ENCODE measurements at places on chromosomes 1 and 21.

DNA sequence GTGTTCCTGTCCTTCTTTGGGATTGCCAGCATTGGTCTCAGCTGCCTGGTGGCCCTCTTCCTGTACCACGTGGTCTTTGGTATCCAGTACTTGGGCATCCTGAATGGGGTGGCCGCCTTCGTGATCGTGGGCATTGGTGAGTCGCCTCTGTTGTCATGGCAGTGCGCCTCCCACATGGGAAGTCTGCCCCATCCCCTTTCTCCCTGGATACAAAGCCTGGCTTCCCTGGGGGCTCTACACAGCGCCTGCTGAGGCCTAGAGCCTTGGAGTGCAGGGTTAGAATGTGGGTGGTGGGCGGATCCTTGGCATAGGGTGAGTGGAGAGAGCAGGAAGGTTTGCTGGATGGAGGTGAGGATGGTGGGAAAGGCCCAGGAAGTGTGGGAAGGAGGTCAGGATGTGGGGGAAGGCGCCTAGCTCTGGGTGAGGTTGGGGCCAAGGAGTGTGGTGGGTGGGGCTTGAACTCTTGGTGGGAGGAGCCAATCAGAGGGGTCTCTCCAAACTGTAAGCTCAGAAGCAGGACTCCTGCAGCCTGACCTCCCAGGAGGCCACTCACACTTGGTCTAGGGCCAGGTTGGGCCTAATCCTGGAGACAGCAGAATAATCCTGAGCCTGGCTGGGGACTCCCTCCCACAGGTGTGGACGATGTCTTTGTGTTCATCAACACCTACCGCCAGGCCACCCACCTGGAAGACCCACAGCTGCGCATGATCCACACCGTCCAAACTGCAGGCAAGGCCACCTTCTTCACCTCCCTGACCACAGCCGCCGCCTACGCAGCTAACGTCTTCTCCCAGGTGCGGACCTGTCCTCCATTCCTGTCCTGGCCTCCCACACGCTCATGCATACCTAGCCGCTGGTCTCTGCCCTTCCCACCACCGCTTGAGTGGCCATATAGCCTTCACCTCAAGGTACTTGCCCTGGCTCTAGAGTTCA lies 36.7 kb downstream of the DISP3 start:
- no peak for DNase-seq

DNA sequence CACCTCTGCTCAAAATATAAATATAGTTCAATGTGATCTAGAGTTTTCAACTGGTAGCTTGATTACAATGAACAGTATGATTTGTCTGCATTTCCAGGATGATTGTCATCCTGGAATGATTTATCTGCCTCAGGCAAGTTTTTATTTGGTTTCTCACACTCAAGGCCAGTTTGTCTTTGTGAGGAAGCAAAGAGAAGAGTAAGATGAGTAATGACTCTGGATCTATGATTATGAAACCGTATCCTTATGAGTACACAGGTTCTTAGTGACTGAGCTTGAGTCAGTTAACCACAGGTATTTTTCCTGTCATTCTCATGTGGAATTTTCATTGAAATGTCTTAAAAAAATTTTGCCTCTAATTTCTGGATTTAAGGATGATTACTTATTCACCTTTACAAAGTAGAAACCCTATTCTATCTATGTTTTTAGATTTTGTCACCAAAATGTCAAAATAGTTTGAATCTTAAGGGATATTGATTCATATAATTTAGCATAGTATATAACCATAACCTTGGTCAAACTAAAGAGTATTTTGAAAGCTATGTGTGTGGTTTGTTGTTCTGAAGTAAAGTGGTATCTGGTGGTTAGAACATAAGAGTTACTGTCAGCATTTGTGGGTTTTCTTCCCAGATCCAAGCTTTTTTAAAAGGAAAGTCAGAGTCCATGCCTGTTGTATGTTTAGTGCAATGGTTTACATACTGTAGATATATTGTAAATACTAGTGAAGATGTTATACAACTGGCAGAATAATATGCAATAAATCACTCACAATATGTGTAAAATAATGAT lies 145.0 kb downstream of the RASAL2 start:
- peak; percentile 97 for DNase-seq

GRCh38 chr1:6801966-6802365 lies 16.7 kb downstream of the CAMTA1 start:
- DNase-seq: no peak

DNA sequence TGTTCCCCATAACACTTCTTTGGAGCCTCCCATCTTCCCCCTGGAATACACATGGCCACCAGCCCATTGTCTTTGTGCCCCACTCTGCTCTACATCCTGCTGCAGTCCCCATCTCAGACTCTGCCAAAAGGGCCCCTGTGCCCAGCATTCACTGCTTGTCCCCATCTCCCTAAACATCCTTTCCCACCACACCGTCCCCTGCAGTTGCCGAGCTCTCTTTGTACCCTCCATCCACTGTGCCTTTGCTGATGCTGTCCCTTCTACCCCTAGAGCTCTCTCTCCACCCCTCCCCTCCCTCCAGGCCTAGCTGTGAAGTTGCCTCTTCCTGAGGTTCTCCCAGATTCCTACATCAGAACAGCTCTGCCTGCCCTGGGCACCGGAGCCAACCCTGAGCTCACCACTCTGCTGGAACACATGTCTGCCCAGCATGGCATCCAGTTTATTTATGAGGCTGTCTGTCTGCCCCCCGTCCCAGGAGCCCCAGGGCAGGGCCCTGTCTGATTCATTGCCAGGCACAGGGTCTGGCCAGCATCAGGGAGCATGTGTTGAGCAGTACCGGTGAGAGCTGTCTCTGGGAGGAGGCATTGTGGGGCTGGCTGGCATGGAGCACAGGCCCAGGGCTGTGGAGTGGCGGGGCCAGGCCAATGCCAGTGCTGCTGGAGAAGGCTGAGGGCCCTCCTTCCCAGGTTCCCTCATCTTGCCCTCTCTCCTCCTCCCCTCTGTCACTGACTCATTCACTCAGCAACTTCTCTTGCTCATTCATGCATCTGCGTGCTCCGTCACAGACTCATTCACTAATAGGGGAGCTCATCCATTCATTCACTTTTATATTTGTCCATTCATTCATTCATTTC lies 28.8 kb downstream of the EDN2 start:
- DNase-seq: peak; percentile 88

GRCh38 chr1:217088011-217088410 lies 364.8 kb upstream of the ESRRG start:
- DNase-seq: no peak

GRCh38 chr1:236491469-236492136 lies 32.2 kb upstream of the LGALS8 start:
- no peak for DNase-seq

GRCh38 chr1:48000883-48001282 lies 3.7 kb upstream of the TRABD2B start:
- no peak for DNase-seq

DNA sequence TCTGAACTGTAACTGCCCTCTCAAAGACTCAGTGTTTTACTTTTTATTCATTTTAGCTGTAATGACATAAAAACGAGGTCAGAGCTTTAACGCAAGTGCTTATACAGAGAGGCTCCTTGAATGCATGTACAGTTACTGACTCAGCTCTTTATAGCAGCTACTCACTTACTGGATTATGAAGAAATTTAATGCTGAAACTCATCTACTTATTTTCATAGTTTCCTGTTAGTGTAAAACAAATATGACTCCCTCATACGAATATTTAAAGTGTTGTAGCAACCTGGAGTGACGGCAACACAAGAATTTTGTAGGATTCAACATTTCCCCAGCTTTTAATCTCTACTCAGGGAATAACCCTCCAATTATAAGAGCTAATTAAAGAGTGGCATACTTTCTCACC lies 32.7 kb downstream of the ADSS2 start:
- DNase-seq: no peak

DNA sequence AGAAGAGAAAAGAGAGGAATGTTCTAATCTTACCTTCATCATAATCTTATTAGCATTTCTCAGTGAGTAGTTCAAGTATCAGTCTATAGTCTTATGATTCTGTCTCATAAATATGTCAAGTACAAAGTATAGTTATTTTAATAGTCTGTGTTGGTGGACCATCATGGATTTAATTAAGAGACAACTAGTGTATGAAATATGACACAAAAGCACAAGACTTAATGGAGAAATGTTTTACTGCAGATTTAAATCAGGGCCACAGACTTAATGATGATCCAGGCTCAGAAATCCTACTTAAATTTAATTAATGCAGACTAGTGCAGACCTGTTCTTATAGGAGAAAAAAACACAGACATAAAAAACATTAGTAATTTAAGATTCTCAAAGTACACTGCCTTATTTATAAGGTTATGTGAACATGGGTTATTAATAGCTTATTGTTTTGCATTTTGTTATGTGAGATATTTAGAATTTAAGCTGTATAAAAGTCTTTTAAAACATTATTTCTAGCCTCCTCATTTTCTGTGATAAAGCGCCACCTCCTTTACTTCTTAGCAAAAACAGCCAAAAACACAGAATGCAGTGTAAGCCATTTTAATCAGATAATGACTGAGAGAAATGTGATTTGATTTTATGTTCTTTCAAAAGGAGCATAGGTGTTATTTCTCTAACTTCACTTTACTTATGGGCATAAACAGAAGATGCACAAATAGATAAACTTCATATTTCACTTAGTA lies 255.0 kb upstream of the SNX7 start:
- no peak for DNase-seq

- peak; percentile 48 for DNase-seq
Measured at GRCh38 chr1:64006276-64007051, 197.0 kb upstream of the UBE2U start.

- DNase-seq: peak; percentile 92
Measured at GRCh38 chr1:39204441-39205081, at the start of gene MACF1. MACF1 (plus strand) TSS chr1:39204695; CDS start chr1:39205023, 328 bp downstream.

DNA sequence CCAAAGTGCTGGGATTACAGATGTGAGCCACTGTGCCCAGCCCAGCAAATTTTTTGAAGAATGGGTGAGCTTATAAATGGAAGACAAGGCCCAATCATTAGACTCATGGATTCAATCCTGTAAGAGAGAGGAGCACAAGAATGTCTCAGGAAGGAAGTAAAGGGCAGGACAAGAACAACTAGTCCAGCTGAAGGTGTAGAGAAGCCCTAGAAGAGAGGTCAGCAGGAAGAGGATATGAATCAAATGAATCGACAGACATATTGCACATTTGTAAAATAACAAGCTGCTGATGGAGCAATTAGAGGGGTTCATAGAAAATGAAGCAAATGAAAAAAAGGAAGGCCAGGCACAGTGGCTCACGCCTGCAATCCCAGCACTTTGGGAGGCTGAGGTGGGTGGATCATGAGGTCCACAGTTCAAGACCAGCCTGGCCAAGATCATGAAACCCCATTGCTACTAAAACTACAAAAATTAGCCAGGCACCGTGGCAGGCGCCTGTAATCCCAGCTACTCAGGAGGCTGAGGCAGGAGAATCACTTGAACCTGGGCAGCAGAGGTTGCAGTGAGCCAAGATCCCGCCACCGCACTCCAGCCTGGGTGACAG lies 74.9 kb downstream of the MIS18A start:
- DNase-seq: no peak

GRCh38 chr1:116152950-116153691 lies 41.9 kb downstream of the MAB21L3 start:
- DNase-seq: no peak

GRCh38 chr21:42315296-42315891 lies at the start of gene TFF3:
TFF3 (minus strand) TSS chr21:42315409; CDS start chr21:42315374, 35 bp downstream.
- DNase-seq: no peak

DNA sequence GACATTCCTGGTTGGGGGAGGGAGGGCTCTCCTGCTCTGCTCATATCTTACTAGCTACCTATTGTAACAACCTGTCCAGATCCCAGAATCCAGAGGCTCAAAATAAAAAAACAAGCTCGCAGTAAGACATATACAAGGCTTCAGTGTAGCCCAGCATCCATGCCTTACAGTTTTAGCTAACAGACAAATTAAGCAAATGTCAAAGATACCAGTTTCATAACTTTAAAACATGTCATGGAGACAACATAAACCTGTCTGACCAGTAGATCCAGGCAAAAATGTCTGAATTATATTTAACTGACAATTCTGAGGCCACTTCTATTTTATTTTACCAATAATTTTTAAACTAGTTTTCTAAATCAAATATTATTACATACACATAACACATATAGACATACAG lies 167.7 kb upstream of the TNR start:
- DNase-seq: no peak

GRCh38 chr1:181608948-181609347 lies 125.6 kb downstream of the CACNA1E start:
- no peak for DNase-seq

GRCh38 chr21:41170859-41171609 lies 3.1 kb downstream of the BACE2 start:
- DNase-seq: no peak

DNA sequence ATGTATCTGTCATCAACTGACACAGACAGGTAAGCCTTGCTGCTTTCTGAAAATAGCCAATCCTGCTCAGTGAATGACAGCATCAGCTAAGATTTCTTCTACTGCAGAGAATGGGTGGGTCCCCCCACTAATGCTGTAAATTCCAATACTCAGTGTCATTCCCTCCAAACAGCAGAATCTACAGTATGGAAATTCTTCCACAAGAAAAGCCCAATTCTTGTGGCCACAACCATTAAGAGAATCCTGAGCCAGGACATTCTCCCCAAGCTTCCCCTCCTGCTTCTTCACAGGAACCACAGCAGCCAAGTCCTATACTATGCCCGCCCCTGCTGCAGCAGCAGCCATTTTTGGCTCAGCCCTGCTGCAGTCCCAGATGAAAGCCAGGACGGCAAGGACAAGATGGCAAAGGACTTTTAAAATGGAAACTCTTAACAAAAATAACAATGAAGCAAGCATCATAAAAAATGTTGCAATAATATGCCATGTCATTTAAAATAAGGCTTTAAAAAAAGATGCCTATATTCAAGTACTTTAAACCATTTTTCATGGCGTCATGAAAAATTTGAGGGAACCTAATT lies 26.8 kb downstream of the EIF4G3 start:
- peak; percentile 95 for DNase-seq

DNA sequence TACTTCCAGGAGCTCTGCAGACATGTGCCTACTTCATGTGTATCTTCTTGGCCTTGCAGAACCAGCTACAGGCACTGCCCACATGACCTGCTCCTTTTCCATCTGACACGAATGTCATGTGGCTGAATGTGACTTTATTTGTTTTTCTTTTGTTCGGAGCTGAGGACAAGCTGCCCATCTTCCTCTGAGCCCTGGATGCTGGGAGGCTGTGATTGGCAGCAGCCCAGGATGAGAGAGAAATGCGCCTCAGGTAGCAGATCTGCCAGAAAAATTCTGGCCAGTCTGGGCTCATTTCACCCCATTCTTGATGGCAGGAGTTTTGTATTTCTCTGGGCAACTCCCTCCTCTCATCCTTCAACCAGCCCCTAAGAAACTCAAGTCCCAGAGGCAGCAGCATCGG lies 372.0 kb downstream of the RPS6KC1 start:
- DNase-seq: no peak

Data from NCI-H226 (cell line).